ENCODE measurements at places on chromosomes 3 and 15.

DNA sequence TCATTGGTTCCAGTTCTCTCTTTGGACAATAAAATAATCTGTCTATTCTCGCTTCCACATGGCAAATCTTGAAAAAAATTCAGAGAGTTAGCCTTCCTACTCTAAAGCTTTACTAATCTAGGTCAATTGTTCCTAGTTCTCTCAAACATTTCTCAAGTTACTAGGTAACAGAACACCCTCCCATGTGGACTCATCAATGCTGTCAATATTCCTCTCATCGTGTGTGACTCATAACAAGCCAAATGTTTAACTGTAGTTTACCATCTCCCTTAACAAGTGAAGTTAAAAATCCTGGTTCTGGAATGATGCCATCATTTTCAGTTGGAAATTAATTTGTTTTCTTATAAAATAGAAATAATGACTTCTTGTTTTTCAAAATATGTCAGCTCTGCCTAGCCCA lies 438.6 kb downstream of the ROBO1 start:
- no peak for DNase-seq

- no peak for DNase-seq
These were observed 441.9 kb downstream of the PLOD2 start for GRCh38 chr3:145719114-145719513.

- DNase-seq, result no peak
These were observed 643.8 kb downstream of the SQOR start for GRCh38 chr15:46278486-46279090.

- DNase-seq, result peak; percentile 59
These were observed 71.2 kb upstream of the DCBLD2 start for GRCh38 chr3:98972720-98973119.

- DNase-seq, result peak; percentile 67
These were observed 7.7 kb downstream of the LRRC2 start for GRCh38 chr3:46558184-46559043.

- DNase-seq, result no peak
These were observed 62.5 kb upstream of the MLF1 start for GRCh38 chr3:158508481-158508880.

DNA sequence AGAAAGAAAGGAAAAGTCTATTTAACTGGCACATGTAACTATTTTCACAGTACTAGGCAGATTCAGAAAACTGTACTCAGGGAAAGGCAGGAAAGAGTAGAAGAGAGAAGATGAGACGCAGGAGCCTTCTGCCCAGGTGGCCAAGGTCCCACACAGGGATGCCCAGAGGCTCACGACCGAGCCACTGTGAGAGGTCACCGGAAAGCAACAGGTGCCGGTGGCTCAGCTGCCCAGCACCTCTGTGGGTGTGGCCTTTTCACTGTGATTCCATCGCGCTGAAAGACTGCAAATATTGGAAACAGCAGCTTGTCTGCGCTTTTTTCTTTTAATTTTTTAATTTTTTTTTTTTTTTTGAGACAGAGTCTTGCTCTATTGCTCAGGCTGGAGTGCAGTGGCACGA lies 226.8 kb downstream of the OCA2 start:
- DNase-seq, result no peak

- no peak for DNase-seq
These were observed 4.3 kb upstream of the TNIK start for GRCh38 chr3:171464462-171464861.

DNA sequence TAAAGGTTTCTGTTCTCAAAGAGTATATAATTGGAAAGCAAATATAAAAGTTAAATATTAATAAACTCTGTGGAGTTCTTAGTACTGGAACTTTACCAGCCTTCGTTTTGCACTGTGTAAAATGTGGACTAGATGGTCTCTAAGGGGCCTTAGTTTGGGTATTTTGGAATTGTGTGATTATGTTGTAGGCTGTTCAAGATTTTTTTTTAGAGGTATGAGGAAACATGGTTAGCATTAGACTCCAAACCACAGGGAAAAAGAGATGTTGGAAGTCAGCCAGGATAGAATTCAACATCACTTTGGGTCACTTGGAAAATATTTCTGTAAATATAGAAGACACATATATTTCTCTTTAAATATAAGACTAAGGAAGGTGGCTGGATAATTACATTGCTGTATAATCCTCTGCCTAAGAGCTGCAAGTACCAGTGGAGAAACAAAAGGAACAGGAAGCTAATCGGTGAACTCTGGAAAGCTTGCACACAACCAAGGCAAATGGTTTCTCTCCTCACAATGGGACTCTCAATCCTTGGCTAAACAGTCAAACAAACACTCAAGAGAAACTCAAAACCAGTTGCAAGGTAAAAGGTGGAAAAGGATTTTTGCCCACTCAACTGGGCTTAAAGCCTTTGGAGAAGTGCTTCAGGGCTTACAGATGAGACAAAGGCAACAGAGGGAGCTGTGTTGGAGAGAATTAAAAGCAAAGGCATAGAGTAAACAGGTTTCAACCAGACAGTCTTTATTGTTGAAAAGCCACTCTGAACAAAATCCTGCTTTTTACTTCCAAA lies 141.7 kb downstream of the NR1D2 start:
- DNase-seq, result no peak

DNA sequence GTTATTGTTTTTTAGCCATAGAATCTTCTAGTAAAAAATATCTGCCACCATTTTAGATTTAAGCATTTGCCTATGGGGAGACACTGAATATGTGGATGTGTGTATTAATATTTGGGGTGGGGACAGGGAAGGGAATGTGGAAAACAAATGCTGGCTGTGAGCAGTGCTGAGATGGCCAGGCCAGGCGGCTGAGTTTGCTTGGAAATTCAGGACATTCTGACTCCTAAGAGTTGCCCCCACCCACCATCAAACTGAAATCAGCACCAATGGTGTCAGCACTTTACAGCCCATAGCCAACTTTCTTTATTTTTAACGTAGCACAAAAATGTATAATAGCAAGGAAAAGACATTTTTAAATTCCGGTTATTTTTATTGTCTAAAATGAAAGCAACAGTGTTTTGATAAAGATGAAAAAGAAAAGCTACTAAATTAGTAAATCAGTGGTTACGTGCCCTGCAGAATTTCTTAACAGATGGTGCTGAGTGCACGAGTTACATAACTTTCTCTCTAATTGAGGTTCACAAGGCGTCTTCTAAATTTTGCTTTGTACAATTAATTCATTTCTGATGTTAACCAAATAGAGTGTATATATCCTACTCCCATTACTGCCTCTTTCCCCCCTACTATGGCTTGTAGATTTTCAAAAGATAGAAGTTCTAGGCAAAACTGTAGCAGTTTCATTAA lies 34.0 kb downstream of the B3GALNT1 start:
- DNase-seq, result no peak

GRCh38 chr15:39578851-39579486 lies 1.9 kb upstream of the THBS1 start:
- DNase-seq, result no peak

DNA sequence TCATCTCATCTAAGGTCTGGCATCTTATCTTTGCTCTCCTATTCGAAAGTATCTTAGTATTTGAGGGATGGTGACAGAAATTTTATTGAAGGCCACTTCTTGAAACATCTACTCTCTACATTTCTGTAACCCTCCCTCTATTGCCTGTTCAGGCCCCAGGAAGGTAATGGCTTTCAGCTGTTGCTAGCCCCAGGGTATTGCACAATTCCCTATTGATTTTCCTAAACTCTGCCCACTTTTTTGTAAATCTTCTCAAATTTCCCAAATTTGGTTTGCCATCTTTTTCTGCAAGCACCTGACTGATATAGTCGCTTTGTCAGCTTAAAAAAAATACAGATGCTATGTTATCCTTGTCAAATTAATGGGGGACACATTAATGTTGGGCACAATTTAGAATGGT lies 242.1 kb downstream of the RAP2B start:
- DNase-seq, result no peak

- no peak for DNase-seq
These were observed 200.8 kb upstream of the SLCO3A1 start for GRCh38 chr15:91652610-91653207.

DNA sequence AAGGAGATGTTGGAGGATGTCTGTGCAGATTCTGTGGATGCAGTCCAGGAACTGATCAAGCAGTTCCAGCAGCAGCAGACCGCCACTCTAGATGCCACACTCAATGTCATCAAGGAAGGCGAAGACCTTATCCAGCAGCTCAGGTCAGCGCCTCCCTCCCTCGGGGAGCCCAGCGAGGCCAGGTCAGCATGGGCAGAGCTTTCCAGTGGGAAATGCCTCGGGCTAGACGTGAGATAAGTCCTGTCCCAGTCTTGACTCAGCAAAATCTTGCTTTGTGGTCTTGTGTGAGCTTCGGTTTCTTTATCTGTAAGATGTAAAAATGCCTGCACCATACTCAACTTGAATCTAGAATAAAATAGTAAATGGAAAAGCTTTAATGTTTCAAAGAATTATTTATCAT lies 335.1 kb upstream of the UMPS start:
- DNase-seq, result no peak

DNA sequence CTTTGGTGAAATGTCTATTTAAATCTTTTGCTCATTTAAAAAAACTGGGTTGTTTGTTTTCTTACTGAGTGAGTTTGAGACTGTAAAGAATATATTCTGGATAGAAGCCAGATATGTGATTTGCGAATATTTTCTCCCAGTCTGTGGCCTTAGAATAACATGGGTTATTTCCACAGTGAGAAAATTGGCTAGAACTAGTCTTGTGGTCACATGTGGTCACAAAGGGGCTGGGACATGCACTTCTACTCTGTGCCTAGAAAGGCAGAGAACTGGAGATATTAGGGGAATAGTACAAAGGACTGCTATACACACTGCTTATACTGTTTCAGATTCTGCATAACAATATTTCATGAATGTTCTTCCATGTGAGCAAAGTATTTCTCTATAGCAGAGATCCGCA lies 79.9 kb upstream of the RGMA start:
- no peak for DNase-seq

DNA sequence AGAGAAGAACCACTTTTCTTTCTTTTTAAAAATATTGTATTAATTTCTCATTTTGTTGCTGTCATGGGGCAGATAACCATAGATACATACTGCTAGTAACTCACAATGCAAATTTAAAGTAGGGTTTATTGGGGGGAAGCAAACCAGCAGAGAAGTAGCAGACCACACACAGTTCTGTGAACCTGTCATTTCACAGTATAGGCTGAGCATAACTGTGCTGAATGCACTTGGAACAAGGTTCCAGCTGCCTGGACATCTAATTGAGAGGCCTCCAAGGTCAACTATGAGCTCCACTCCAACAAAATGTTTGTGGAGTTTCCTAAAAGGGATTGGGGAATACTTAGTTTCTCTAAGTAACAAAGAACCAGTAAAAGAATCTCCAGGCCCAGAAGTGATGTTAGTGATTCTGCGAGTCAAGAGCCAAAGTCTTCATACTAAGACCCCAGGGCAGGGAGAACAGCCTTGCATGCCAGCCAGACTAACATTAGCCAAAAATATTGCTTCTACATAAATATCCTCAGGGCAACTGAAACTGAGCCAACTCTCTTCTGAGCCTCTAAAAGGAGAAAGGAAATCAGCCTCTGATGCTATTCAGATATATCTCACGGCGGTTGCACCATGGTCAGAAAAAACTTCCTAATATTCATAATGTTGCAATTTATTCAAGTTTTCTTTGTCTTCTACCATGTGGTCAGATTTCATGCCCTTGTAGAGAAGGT lies 856.4 kb upstream of the ALCAM start:
- DNase-seq, result no peak

GRCh38 chr15:40142428-40142827 lies 18.4 kb upstream of the BUB1B start:
- no peak for DNase-seq

DNA sequence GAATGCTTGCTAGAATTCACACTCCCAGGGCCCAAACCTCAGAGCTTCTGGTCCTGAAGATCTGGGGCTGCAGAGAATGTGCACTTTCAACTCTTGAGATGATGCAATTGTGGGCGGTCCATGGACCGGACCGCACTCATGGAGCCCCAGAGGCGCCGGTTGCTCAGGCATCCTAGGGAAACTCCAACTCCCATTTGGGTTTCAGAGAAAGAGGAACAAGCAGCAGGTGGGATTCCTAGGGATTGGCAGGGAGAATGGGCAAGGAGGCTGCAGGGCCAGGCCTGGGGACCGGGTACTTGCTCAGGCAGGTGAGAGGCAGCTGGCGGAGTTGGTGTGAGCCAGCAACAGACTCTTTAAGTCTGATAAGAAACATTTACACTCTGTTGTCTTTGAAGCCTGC lies 3.5 kb downstream of the NOX5 start:
- DNase-seq, result no peak

DNA sequence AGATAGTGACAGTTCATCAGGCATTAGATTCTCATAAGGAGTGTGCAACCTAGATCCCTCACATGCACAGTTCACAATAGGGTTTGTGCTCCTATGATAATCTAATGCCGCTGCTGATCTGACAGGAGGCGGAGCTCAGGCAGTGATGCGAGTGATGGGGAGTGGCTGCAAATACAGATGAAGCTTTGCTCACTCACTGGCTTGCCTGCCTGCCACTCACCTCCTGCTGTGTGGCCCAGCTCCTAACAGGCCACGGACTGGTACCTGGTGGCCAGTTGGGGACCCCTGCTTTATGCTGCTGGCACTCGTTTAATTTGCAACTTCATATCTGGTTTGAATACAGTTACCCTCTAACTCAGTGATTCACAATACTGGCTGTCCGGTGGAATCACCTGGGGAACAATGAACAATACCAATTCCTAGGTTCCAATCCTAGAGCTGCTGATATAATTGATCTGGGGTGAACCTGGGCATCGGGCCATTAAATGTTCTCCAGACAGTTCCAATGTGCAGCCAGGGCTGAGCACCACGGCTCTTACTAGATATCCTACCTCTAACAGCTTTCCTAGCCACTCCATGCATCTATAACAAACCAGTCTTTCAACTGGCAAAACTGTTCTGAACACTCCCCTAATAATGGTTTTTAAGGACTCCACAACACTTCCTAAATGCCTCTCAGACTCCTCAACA lies 131.4 kb downstream of the ATP1B3 start:
- no peak for DNase-seq

GRCh38 chr15:83793069-83793468 lies 139.1 kb downstream of the ADAMTSL3 start:
- no peak for DNase-seq

DNA sequence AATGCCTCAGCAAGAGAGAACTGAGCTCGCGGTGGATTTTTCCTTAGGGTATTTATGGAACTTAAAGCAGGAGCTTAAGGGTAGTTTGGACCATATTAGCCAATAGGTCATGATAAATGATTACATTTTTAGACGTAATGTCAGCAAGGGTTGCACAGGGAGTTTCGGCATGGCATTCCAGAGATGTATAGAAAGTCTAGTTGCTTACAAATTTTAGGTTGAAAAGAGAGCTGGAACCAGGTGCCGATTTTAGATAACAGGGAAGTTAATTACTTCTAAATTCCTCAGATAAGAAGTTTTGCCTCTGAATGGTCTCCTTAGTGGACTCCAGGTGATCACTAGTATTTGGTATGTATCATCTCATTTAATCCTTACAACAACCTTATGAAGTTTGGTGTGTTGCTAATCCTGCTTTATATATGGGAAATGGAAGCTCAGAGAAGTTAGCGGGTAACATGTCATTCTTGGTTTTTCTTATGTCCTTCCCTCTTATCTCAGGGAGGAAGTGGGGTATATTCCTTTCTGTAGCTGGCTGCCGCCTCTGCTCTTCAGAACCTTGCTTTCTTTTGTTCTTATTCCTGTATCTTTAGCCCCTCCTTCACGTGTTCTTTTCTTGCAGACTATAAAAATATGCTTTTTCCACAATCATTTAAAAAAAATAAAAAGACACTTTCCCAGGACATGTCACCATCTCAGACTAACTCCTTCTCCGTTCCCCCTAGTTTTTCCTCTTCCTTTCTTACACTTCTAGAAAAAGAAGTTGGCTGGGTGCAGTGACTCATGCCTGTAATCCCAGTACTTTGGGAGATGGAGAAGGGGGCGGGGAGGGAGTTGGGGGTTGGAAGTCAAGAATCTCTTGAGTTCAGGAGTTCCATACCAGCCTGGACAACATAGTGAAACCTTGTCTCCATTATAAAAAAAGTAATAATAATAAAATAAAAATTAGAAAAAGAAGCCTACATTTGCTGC lies 25.7 kb downstream of the IQGAP1 start:
- peak; percentile 27 for DNase-seq
